Activated T-helper 17 cell treated with anti-CD3 and anti-CD28 coated beads, Interleukin-2, amount 50 U/mL, for 72 hours (primary cell): ENCODE measurements at places on chromosomes 12 and 14.
A peak's percentile ranks its signal among the peaks of the same experiment; 100 is the strongest.

DNA sequence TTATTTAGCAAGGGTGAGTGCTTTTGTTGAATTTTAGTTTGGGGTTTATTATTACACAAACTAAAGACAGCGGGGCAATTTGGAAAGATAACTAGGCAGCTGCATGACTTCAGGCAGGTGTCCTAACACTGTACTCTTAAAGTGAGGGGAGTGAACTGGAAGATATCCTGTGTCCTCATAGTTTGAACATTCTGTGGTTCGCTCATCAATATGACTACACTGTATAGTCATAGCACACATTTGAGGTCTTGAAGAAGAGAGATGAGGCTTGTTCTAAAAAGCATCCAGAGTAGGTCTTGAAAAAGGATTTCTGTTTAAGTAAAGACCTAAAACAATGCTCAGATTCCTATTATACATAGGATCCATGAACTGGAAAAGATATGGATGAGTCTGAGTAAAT lies 1.7 kb upstream of the MAP3K9 start:
- peak; percentile 61 for ATAC-seq

DNA sequence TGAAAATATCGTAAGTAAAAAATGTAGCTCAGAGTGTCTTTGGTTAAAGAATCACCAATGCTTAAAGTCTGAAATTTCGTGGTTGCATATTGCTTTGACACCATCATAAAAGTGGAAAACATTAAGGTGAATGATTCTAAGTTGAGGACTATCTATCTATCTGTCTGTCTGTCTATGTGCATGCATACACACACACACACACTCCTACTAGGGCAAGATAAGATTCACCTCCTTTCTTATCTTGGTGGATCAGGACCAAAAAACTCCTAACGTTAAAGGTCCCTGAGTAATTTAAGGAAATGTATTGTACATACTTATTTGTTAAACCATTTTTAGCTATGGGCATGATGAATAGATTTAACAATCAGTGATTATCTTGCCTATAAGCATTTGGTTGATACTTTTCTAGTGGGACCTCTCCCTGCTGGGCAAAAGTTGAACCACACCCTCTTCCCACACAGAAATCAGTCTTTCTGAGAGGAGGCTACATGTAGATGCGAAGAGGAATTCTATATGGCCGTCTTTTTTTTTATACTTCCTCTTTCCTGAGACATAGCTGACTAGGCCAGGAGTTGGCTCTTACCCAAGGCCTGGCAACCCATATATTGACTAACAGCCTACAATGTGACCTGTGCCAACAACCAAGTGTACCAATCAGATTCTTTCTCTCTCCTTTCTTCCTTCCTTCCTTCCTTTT lies 19.3 kb upstream of the LLPH start:
- no peak for ATAC-seq

DNA sequence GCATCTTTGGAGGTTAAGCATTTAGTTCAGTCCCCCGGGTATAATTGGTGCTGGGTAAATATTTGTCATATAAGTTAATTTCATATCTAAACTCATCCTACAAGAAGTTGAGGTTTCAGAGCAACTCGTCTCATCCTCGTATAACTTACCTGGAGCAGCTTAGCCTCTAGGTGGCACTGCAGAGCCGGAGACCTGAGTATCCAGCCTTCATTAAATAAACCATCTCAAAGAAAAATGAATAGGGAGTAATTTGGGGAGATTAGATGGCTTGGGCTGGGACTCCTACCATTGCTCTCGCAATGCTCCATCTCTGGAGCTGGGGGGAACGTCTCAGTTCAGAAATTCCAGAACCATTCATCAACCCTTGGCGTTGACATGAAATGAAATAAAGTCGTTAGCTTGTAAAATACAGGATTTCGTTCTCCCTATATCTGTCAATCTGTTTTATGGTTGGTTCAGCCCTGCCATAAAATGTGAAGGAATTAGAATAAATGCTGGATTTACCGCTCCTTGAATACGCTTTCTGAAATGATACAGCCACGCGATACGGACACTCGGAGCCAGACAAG lies 122.9 kb upstream of the TMEM132D start:
- ATAC-seq, result no peak

DNA sequence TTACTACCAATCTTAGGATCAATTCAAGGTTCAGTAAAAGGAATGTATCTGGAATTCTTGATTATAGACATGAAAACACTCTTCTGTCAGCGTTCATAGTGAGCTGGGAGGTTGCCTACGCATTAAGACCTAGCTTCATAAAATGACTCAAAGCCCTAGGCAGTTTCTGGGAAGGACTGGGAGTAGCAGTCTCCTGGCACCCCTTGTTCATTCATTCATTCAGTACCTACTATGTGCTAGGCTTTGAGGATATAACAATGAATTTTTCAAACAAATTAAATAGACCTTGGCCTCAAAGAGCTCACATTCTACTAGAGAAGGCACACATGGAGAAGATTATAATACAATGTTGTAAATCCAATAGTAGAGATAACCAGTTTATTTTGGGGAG lies 46.1 kb downstream of the MDM2 start:
- ATAC-seq, result peak; percentile 30
